ENCODE measurements at places on chromosomes 3 and 15. TPM values are rescaled to one million over a fixed set of nuclear protein-coding genes. Genes with fewer than 3 reads are reported as not detected.
A peak's percentile ranks its signal among the peaks of the same experiment; 100 is the strongest.

DNA sequence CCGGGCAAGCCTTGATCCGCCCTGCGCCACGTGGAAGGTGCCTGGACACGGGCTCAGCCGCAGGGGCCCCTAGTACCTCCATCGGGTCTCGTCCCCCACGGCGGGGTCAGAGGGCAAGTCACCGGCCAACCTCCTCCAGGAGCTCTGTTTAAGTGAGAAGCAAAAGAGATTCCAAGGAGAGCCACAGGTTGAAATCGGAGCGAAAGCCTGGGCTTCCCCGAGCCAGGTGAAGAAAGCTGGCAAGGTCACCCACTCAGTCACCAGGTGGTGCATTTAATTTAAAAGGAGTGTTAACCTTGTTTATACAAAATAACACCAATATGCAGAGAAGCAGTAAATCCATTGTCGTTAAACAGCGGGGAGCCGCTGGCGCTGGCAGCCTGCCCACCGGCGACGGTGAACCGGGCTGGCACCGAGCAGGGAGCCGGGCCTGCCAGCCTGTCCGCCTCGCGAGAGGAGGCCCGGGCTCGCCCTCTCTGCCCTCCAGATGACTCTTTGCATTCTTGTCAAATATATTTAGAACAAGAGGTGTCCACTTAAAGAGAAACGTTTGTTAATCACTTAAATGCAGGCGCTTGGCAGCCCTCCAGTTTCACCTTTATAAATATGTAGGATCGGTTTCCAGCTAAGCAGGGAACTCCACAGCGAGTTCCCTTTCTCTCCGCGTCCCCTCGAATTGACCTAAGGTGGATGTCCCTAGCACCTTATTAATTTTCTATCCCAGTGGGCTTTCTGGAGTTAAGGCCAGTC is 277.3 kb upstream of the NR2F2 start:
- peak; percentile 20 for DNase-seq

FBXL2 gene
- total RNA-seq: 23.2 TPM

GRCh38 chr3:122312826-122313225 is 12.2 kb upstream of the CSTA start:
- DNase-seq: no peak

GRCh38 chr3:140931016-140931454 is 10.6 kb upstream of the SLC25A36 start:
- DNase-seq: no peak

- no peak for DNase-seq
These were observed 247.1 kb downstream of the CHST2 start for GRCh38 chr3:143366672-143367071.

DNA sequence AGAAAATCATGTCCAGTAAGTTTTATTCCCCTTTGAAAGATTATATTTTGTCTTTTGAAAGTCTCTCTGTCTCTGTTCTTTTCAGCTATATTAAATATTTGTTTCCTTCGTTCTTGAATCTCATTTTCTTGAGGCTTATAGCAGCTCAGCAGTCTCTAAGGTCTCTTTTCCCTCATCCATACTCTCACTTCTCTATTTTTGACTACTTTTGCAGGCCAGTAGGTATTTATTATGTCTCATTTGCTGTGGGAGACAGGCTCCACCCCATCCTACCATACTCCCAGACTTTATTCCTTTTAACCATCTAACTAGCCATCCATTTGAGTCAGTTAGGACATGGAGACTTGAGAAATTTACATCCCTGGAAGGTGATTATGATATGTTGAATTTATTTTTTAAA is 71.0 kb downstream of the FILIP1L start:
- DNase-seq: no peak

SPRED1 gene
- 8.2 TPM for total RNA-seq

TRPC1 gene
- 56.0 TPM for total RNA-seq

INSYN1 gene
- 22.2 TPM for total RNA-seq

DNA sequence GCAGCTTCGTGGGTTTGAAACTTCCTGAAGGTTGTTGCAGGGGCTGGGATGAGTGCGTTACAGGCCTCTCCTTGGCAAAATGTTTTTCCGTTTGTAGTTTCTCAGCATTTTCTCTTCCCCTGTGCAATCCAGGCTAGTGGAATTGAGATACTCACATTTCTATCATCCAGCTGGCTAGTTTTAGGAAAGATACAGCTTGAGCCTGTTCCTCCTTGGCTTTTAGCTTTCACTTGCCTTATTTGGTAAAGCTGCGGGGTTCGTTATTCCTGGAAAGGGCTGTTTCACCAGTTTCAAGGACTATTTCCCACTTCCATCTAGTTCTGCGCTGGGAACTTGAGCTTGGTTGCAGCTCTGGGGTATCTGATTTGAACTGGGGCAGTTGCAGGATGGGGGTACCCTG is 90.3 kb downstream of the ITPR1 start:
- no peak for DNase-seq

MKRN2OS gene
- total RNA-seq: not detected

- no peak for DNase-seq
These were observed 585.2 kb downstream of the NTRK3 start for GRCh38 chr15:87671289-87671688.

DNA sequence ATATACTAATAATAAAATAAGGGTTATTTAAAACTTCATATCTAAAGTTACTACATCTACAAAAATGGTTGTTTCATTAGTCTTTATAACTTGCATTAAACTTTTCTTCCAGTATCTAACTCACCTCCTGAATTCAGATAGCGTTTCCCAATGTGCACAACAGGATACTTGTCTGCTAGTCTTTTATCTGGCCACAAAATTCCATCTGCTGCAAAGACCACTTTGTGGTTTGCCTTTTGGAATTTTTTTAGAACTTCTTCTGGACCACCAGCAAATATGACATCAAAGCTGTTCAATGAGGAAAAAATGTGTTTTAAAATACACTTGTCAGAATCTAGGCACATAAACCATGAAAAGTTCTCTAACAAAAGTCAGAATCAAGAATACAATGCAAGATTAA is 50.8 kb downstream of the PLOD2 start:
- no peak for DNase-seq

NME9 gene
- not detected for total RNA-seq

AP4E1 gene
- total RNA-seq: 10.5 TPM

DNA sequence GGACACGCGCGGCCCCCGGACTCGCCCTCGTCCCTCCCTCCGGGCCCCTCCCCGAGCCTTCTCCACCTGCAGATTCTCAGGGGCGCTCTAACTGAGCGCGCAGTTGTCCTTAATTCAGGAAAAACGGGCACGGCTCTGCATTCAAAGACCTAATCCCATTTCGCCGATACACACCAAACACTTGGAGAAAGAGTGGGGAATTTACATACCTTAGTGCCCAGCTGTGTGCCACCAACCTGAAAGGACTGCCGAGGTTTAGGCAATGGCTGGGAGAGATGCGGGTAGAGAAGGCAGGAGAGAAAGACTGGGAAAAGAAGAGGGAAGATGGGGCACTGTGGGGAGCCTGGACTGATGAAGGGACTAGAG is 21.8 kb downstream of the IGDCC3 start:
- DNase-seq: peak; percentile 70

MEIS2 gene
- 103 TPM for total RNA-seq

ATP10A gene
- 14.1 TPM for total RNA-seq

GRCh38 chr15:91225741-91226140 is 125.7 kb downstream of the SV2B start:
- DNase-seq: no peak

GRCh38 chr3:26307787-26308186 is 314.8 kb upstream of the LRRC3B start:
- peak; percentile 26 for DNase-seq

GRCh38 chr3:53188136-53188685 is 27.2 kb downstream of the PRKCD start:
- no peak for DNase-seq

DNA sequence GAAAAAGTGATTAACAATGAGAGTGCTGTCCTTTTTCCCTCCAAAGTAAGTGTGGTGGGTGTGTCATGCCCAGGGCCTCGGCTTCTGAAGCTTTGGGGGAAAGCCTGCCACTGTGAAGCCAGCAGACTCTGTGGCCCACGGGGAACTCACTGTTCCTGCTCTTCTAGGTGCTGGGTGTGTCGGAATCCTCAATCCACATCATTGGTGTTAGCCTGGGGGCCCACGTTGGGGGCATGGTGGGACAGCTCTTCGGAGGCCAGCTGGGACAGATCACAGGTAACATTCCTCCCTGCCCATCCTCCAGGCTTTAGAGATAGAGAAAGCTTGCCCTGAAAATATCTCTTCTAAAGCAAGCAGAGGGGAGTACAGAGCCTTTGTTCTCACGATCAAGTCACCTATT is 11.6 kb downstream of the PLA1A start:
- DNase-seq: no peak

DUOXA2 gene
- total RNA-seq: not detected

GHSR gene
- total RNA-seq: not detected

PRR23B gene
- not detected for total RNA-seq

MINAR1 gene
- 0.20 TPM for total RNA-seq
